Renal cortical epithelial cell (primary cell): ENCODE measurements at places on chromosomes 1 and 21. TPM values are rescaled to one million over a fixed set of nuclear protein-coding genes. Genes with fewer than 3 reads are reported as not detected.

GRCh38 chr1:61181067-61182038 lies 99.0 kb downstream of the NFIA start:
- no peak for DNase-seq

GRCh38 chr1:213519098-213519497 lies 468.1 kb downstream of the RPS6KC1 start:
- no peak for DNase-seq

DNA sequence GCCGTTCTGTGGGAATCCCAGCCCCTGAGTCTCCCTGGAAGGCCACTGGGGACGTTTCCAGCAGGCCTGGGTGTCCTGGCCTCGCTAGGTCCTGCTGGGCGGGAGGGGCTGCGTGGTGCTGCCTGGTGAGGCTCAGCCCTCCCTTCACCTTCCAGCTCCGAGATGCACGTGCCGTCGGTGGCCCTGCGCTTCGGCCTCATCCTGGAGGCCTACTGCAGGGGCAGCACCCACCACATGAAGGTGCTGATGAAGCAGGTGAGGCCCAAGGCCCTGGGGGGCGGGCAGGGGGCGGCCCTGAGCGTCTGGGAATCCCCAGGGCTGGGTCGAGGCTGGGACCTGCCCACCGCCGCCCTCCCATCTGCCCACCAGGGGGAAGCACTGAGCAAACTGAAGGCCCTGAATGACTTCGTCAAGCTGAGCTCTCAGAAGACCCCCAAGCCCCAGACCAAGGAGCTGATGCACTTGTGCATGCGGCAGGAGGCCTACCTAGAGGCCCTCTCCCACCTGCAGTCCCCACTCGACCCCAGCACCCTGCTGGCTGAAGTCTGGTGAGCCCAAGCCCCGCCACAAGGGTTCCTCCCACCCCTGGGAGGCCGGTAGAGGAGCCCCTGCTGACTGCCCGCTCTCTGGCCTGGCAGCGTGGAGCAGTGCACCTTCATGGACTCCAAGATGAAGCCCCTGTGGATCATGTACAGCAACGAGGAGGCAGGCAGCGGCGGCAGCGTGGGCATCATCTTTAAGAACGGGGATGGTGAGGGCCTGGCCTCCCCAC lies 70.3 kb downstream of the PIK3CD start:
- no peak for DNase-seq

GRCh38 chr1:57404884-57405283 lies 19.0 kb downstream of the DAB1 start:
- DNase-seq = no peak

Gene FNDC10
- total RNA-seq = 0.52 and 2.4 TPM in 2 replicates

Gene COL6A1
- 52.1 and 53.2 TPM in 2 replicates for total RNA-seq

Gene WNT2B
- total RNA-seq = 4.7 and 33.5 TPM in 2 replicates
